ENCODE measurements at places on chromosomes 12 and 14.

- no peak for DNase-seq
Observed at GRCh38 chr12:20946732-20947131, 136.2 kb downstream of the SLCO1B3 start.

- no peak for DNase-seq
Observed at GRCh38 chr14:55000381-55000780, 26.5 kb downstream of the WDHD1 start.

- DNase-seq = no peak
Observed at GRCh38 chr12:107379852-107380567, 286.7 kb upstream of the CRY1 start.

- DNase-seq = no peak
Observed at GRCh38 chr12:52691841-52692150, 11.5 kb downstream of the KRT77 start.

GRCh38 chr14:68789821-68790643 is 2.8 kb downstream of the ZFP36L1 start:
- DNase-seq = no peak

- DNase-seq = no peak
Observed at GRCh38 chr12:81257947-81258551, 180.2 kb downstream of the ACSS3 start.

DNA sequence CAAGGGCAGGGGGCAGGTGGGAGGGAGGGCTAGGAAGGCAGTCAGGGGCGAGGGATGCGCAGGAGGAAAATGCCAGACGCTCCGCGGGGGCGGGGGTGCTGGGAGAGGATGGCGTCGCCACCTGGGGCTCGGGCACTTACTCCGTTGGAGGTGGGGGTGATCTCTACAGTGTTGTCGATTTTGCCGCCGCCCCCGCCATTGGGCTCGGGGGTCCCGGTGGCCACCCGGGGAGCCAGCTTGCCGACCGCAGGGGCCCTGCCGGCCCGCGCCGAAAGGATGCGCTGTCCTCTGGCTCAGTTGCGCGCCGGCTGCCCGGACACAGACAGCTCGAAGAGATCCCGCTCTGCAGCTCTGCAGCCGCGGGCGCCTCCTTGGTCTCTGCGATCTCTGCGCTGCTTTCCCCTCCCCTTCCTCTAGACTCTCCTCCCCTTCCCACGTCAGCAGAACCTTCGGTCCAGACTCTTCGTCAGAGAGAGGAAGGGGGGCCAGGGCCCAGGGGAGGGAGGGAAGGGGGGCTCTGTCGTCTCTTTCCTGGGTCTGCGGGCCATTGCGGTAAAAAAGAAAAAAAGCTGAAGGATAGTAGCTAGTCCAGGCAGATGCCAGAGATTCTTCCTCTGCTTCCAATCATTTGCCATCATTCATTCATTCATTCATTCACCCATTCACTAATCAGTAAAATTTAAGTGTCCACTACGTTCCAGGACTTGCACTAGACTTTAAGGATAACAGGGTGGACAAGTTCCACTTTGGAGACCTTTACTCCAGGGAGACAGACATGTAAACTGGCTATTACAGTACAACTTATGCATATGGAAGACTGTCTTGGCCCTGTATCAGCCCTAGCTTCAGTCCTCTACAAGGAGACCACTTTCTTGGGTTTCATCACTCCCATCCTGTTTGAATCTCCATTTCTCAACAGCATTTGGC is at the start of gene SLC22A17:
TSS of gene SLC22A17 (minus strand) at position 382 of the 927 bp plus-strand sequence.
- peak; percentile 61 for DNase-seq

- no peak for DNase-seq
Observed at GRCh38 chr14:75459099-75459741, 31.4 kb downstream of the JDP2 start.

Data from AG09309 (cell line).